ENCODE measurements at places on chromosomes 12 and 14.
A peak's percentile ranks its signal among the peaks of the same experiment; 100 is the strongest.

- no peak for DNase-seq
Measured at GRCh38 chr12:102204025-102204424, 6.4 kb upstream of the PMCH start.

GRCh38 chr12:132651444-132652100 lies 33.0 kb downstream of the P2RX2 start:
- no peak for DNase-seq

DNA sequence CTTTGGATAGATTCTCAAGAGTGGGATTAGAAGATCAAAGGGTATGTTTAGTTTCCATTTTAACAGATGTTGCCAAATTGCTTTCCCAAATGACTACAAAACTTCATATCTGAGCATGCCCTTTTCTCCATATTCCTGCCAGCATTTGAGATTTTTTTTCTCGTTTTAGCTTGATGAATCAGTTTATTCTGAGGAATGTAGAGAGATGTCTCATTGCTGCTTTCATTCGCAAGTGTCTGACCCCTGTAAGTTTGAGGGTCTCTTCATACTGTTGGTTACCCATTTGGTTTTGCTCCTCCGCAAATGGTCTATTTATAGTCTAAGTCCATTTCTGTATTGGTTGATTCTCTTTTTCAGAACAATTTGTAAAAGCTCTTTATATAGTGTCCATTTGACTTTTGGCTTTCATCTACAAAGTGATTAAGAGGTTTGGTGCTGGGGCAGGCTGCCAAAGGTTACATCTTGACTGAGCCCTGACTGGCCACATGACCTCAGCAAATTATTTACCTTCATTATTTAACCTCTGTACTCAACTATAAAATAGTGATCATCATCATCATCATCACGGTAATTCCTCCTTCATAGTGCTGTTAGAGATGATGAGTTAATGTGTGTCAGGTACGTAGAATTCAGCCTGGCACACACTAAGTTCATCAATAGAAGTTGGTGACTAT lies 33.6 kb downstream of the HCAR2 start:
- no peak for DNase-seq

GRCh38 chr12:106223485-106224354 lies 24.1 kb downstream of the CKAP4 start:
- DNase-seq: peak; percentile 70

GRCh38 chr12:12200363-12200762 lies 66.5 kb downstream of the LRP6 start:
- no peak for DNase-seq

GRCh38 chr14:71388862-71389261 lies 481.6 kb downstream of the PCNX1 start:
- DNase-seq: no peak

- DNase-seq: no peak
Measured at GRCh38 chr12:26029736-26030022, 71.2 kb downstream of the RASSF8 start.

GRCh38 chr12:58298803-58299202 lies 357.4 kb downstream of the ATP23 start:
- no peak for DNase-seq

DNA sequence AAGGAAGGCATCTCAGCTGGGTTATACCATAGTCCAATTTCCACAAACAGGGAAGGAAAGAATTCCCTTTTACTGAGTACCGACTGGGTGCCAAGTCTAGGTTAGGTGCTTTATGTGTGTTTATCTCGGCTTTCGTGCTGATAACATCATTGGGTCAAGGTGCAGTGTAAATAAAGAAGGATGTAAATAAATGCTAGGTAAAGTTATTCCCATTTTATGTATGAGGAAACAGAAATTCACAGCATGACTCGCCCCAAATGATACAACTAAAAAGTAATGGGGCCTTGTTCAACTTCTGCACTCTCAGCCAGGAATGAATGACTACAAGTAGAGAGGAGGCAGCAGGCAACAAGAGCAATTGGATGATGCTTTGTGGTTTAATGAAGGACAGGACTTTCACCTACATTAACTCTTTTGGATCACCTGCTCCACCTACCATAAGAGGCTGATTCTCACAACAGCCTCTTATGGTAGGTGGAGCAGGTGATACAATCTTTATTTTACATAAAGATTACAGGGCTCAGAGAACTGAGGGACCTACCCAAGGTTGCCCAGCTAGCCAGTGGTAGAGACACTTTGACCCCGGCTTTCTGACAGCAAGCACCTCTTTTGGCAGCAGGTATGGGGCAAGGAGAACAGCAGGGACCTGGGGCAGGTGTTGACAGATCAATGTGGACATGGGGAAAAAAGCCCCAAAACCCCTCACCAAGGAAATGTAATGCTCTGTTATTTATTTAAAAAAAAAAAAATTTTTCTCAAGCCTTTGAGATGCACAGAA lies 213.4 kb upstream of the NUDT4 start:
- no peak for DNase-seq

DNA sequence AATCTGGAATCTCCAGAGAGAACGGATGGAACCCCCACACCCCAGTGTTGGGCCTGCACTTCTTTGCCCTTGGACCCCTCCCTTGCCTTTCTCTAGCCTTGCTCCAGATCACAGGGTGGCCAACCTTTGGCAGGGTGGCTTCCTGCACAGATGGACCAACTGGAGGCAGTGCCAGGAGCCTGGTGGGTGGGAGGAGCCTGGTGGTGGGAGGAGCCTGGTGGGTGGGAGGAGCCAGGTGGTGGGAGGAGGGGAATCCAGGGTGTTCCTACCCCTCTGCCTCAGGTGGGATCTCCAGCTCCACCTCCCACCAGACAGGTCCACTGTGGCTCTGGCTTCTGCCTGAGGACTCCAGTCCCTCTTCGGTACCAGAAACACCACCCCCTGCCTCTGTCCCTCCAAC lies 15.0 kb upstream of the ORAI1 start:
- DNase-seq: no peak

DNA sequence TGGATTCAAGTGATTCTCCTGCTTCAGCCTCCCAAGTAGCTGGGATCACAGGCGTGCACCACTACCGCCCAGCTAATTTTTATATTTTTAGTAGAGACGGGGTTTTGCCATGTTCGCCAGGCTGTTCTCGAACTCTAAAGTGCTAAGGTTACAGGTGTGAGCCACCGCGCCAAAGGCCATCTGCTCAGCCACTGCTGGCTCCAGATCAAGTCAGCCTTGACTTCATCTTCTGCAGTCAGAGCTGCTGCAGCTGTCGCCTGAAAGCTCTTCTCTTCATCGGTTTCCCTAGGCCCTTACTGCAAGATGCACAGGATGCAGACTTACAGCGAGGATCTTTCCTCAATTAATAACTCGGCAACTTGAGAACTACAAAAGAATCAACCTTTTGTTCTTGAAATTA lies 66.8 kb downstream of the CLIP1 start:
- DNase-seq: no peak

GRCh38 chr14:72780751-72781150 lies 113.2 kb downstream of the DPF3 start:
- DNase-seq: no peak

DNA sequence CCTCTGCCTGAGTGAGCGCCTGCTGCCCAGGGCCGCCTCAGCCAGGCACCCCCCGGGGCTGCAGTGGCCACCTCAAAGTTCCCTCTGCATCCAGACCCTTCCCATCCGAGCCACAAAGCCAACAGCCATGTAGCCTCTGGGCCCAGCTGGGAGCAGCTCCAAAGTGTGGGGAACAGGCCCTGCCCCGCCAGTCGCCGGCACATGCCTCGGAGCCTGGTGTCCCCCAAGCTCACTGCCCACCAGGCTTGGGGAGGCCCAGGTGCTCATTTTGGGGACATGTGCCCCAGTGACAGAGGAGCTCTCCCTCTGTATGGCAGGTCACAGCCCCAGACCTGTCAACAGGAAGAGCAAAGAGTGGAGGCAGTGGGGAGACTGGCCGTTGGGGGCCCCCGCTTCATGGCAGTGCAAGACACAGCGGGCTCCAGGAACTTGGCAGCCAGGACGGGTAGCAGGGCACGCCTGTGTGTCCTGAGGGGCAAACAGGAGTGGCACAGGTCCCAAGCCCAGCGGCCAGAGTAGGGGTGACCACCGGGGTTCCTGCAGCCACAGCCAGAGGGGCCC lies 29.9 kb downstream of the JAG2 start:
- DNase-seq: no peak

DNA sequence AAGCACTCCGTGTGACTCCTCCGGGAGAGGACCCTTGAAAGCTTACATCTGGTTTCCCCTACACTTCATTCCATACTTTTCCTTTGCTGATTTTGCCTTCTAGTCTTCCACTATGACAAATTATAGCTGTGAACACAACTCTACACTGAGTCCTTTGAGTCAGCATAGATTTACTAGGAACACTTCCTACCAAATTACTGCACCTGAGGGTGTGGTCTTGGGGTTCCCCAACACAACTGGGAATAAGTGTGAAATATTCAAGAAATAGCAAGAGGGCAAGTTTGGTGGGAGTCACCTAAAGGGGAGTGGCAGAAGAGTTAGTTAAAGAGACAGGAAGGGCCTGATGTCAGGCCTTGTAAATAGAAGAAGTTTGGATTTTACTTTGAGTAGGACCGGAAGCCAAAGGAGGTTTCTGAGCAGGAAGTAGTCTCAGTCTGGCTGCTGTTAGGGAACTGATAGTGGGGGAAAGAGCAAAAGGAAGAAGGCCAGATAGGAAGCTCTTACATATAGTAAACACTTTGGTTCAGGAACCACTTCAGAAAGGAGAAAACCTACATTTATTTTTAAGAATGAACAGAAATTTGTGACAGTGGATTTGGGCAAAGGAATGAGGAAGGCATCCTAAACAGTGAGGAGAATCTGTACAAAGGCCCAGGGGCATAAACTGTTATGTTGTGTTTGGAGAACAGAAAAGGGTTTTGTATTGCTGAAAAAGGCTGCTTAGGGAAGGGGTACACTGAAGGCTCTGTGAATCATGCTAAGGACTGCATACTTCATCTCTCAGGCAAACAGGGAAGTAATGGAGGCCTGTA lies 14.2 kb downstream of the SEL1L start:
- no peak for DNase-seq

- no peak for DNase-seq
Measured at GRCh38 chr14:52351233-52352060, 37.3 kb downstream of the PTGER2 start.

GRCh38 chr14:74871819-74872218 lies 4.1 kb downstream of the PROX2 start:
- no peak for DNase-seq

- DNase-seq: no peak
Measured at GRCh38 chr14:75604979-75605851, 26.8 kb downstream of the FLVCR2 start.

DNA sequence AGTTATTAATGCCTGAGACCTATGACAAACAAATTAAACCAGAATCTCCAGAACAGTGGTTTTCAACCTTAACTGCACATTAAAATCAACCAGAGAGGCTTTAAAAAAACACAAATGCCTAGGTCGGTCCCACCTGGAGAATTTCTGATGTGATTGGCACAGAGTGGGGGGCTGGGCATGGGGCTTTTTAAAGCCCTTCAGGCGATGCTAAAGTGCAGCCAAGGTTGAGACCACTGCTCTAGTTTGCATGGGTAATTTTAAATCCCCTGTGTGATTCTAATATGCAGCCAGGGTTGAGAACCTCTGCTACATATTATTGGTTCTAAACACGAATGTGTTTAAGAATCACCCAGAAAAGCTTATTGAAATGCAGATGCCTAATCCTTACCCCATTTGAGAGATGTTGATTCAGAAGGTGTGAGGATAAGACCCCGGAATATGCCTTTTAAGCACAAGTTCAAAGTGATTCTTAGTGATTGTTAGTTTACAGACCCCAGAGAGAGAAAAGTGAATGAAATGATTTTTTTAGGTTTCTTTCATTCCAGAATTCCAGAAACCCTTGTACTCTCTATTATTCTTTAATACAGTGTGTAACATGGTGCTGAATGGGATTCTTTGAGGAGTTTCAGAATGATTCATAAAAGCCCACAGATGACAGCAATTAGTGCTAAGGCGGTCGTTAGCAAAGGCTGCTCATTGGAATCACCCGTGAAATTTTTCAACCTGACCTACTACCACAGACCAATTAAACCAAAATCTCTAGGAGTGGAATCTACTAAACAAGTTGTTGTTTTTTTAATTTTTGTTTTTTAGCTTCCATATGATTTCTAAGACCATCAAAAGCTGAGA lies 44.9 kb downstream of the LIN7A start:
- DNase-seq: no peak

GRCh38 chr14:61177279-61178225 lies 103.6 kb downstream of the TMEM30B start:
- no peak for DNase-seq

GRCh38 chr14:55128386-55129085 lies 516 bp upstream of the LGALS3 start:
- DNase-seq: no peak

GRCh38 chr12:59453475-59453874 lies 142.4 kb upstream of the SLC16A7 start:
- no peak for DNase-seq

- DNase-seq: no peak
Measured at GRCh38 chr12:129776977-129777667, 126.7 kb downstream of the TMEM132D start.

DNA sequence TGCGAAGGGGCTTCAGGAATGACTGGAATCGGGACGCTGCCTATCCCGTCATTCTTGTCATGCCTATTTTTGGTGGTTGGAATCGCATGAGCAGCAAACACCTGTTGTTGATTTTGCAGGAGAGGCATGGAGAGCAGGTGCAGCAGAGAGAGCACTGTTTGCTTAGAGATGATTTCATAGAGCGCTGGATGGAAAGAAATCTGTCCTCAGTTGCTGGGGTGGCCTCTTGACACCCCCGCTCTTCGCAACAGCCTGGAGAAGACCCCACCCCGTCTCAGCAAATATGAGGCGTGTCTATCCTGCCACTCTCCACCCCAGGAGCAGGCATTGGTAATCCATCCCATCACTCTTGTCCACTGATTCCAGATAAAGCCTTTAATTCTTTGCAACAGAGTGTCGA lies 19.3 kb upstream of the NCOR2 start:
- DNase-seq: no peak

GRCh38 chr12:133145981-133146380 lies 15.6 kb downstream of the ZNF10 start:
- no peak for DNase-seq

- no peak for DNase-seq
Measured at GRCh38 chr12:6618483-6619225, 11.5 kb upstream of the CHD4 start.

- DNase-seq: no peak
Measured at GRCh38 chr14:99791476-99792209, 1.6 kb upstream of the EML1 start.

- DNase-seq: no peak
Measured at GRCh38 chr12:55132816-55133215, 6.6 kb downstream of the OR9K2 start.

DNA sequence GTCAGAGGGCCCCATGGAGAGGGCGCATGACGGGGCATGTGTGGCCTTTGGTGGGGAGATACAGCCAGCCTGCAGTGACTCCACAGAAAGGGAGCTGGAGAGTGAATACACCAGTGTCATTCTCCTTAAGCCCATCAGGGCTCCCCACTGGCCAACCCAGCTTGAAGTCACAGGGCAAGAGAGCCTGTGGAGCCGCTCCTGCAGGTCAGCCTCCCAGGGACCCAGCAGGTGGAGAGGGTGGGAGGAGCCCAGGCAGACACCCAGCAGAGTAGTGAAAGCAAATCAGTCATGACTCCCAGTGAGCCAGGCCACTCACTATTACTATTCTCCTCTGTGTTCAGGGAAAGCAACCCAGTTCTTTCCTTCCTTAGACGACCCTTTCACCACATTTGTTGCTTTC lies 110.0 kb upstream of the CPM start:
- DNase-seq: no peak
